ENCODE measurements at places on chromosomes 7 and 10.

GRCh38 chr10:46217752-46218453, 68.9 kb upstream of the ANTXRL start:
- no peak for DNase-seq

- peak; percentile 18 for DNase-seq
Observed at GRCh38 chr7:139041378-139042085, 5.7 kb upstream of the ZC3HAV1L start.

- no peak for DNase-seq
Observed at GRCh38 chr7:74403521-74404387, 50.0 kb upstream of the GTF2IRD1 start.

DNA sequence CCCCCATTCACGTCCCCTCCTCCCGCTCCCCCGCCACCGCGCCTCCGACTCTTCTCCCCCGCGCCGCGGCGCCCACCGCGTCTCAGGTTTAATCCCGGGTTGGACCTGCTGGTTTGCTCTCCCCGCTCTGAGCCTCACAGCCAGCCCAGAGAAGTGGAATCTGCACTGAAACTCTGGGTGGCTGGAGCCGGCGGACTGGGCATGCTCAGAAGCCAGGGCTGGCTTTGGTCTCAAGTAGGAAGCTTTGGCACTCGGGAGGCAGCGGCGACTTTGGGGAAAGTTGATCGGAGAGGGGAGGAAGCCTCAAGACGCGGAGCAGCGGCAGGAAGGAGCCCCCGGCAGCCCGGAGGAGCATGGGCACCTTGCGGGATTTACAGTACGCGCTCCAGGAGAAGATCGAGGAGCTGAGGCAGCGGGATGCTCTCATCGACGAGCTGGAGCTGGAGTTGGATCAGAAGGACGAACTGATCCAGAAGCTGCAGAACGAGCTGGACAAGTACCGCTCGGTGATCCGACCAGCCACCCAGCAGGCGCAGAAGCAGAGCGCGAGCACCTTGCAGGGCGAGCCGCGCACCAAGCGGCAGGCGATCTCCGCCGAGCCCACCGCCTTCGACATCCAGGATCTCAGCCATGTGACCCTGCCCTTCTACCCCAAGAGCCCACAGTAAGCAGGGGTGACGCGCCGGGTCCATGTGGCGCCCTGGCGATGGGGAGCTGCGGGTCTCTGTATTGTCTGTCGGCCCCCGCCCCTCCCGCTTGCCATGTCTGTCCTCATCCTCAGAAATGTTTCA, at the start of gene PRKG1:
Gene PRKG1 (plus strand): TSS at position 250 of the 791 bp plus-strand sequence.
- no peak for DNase-seq

DNA sequence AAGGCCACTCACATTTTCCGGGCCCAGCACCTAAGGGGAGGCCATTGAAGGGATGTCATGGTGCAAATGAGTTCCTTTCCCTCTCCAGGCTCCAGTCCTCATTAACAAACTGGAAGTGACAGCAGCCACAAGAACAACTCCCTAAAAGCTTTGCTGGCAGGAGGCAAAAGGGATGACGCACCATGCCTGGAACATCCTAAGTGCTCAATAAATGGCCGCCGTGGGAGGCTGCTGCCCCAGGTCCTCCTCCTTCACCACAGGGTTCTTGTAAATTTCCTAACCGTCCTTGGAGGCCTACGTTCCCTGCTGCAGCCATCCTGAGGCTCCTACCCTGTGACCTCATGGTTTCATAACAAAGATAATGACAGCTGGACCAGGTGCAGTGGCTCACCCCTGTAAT, 41.3 kb upstream of the CAMK1D start:
- DNase-seq, result no peak

DNA sequence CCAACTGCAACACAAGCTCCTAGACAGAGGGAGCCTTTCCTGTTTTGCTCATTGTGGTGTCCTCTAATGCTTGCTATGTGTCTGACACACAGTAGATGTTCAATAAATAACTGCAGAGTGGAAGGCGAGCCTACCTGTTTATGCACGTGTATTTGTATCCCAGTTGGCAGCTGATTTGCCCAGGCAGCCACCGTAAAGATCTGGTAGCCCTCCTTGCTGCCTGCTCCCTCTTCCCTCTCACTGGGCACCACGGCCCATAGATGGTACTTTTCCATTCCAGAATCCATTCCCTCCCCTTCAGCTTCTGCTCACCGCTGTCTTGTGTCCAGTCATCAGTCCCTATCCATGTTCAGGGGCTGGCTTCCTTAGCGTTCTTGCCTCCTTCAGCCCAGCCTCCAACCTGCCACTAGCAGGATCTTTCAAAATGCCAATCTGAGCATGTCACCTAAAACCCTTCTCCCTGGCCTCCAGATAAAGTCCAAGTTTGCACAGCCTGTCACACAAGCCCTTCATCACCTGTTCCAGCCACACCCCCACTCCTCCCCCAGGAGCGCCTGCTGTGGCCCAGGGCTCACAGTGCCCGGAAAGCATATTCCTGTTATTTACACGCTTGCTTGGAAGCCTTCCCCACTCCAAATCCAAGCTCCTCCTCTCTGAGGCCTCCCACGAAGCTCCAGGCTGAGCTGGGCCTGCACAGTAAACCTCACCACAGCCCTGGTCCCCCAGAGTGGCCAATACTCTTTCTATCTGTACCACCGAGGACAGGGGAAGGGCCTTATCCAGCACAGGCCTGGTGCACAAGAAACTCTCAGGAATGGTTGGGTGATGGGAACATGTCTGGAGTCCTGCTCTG, 21.0 kb downstream of the ZCCHC24 start:
- DNase-seq, result no peak
